NCI-H2029 (cell line): ENCODE measurements at places on chromosomes 1 and 21.

- no peak for DNase-seq
These were observed 522 bp downstream of the RC3H1 start for GRCh38 chr1:174021591-174022079.

GRCh38 chr21:31898933-31899630 lies 26.3 kb downstream of the HUNK start:
- no peak for DNase-seq

GRCh38 chr1:227131193-227131592 lies 187.1 kb downstream of the CDC42BPA start:
- DNase-seq, result no peak

DNA sequence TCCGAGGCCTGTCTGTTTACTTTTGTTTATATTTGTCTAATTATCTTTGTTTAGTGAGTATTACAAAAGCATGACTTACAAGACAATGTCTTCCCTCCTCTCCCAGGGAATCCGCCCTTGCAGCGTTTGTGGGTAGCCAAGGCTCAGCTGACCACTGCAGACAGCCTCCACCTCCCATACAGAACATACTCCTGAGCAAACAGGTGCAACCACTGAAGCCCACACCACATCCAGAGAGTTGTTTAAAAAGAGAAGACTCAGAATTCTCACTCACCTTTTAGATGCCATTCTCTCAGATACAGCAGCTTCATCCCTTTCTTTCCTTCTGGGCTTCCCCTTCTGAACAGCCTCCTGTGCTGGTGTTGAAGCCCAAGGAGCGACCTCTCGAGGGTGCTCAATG lies 103.5 kb upstream of the TMPRSS2 start:
- no peak for DNase-seq

GRCh38 chr1:50949286-50949982 lies 10.6 kb downstream of the FAF1 start:
- DNase-seq, result no peak

DNA sequence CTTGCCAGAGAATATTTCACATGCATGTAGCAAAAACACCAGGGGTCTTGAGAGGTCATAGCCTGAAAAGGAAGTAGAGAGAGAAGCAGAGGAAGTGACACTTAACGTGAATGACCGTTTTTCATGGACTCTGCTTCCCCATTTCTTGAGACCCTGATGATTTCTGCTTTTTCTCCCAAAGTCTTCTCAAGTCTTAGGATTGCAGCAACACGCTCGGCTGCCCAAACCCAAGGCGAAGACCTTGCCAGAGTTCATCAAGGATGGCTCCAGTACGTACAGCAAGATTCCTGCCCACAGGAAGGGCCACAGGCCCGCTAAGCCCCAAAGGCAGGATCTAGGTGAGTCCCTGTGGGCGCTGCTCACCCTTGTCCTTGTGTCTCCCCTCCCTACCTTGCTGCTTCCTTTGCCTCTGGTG lies 12.8 kb downstream of the THEMIS2 start:
- DNase-seq, result no peak

- peak; percentile 88 for DNase-seq
These were observed 1.9 kb downstream of the S1PR1 start for GRCh38 chr1:101238681-101239094.

DNA sequence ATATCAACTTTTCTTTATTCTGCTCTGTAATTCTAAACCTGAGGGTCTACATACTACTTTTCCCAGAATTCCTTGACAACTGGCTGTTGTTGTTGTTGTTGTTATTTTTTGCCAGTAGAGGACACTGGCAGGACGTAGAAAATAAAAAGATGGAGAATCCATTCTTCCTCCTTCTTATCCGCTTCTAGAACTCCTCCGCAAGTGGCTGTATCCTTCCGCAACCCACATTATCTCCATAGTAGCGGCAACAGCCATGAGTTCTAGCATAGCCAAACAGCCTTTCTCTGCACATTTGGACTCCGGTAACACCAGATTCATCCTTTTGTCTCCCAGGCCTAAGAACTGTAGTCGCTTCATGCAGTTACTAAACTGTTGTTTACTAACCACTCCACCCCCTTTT lies 91.1 kb upstream of the CACHD1 start:
- DNase-seq, result no peak

DNA sequence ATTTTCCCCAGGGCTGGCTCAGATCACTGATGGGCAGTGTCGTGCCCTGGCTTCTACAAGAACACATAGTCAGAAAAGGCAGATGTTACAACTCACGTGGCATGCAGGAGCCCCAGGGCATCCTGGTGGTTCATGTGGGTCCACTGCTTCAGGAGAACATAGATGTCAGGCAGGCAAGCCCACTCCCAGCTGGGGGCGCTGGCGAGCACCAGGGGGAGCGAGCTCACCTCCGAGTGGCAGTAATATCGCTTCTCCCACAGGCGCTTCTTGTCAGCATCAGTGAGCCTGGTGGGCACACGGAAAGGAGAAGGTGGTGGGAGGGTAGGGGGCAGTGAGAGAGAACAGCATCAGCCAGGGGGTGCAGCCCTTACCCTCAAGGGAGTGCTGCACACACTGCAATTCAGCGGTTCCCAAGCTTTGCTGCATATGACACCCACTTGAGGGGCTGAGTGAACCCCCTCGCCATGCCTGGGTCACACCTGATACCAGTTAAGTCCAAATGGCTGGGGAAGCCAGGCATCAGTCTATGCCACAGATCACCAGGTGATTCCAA lies 34.3 kb upstream of the PPP1R15B start:
- DNase-seq, result no peak

DNA sequence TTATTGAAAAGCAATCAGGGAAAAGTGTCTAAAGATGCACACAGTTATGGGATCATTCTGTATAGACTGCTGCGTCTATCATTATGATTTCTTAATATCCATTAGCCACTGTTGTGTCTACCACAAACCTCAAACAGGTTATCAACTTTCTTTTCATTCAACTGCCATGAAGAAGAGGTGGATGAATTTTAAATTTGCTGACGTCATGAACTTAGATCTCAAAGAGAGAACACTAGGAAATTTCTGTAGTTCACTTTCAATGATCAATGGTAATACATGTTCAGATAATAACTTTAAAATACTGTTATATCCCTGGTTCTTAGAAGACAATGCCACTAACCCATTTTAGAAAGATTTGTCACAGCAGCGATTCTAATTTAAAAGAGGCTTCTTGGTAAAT lies 6.7 kb downstream of the PLA2G4A start:
- no peak for DNase-seq

- DNase-seq, result no peak
These were observed 183.0 kb downstream of the CYYR1 start for GRCh38 chr21:26389971-26390641.

DNA sequence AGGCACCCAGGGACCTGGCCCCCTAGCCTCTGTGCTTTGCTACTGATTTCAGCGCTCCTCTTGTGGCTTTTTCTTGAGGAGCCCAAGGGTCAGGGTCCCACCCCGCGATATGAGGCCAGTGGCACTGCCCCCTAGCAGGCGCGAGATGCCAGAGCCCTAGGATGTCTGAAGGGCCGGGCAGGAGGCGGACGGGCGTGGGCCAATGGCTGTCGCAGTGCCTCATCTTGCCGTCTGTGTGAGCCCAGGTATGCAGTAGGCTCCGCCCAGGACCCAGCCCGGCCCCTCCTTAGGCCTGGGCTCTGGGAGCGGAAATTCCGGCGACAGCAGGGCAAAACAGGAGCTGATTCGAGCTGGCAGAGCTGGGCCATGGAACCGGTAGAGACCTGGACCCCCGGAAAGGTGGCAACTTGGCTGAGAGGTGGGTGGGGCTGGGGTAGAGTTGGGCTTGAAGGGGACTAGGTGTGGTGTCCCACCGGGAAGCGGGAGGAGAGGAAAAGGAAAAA lies at the start of gene CNKSR1:
CNKSR1 (plus strand) TSS at position 310 of the 503 bp plus-strand sequence; CDS start at position 367, 57 bp downstream.
- DNase-seq, result peak; percentile 78

DNA sequence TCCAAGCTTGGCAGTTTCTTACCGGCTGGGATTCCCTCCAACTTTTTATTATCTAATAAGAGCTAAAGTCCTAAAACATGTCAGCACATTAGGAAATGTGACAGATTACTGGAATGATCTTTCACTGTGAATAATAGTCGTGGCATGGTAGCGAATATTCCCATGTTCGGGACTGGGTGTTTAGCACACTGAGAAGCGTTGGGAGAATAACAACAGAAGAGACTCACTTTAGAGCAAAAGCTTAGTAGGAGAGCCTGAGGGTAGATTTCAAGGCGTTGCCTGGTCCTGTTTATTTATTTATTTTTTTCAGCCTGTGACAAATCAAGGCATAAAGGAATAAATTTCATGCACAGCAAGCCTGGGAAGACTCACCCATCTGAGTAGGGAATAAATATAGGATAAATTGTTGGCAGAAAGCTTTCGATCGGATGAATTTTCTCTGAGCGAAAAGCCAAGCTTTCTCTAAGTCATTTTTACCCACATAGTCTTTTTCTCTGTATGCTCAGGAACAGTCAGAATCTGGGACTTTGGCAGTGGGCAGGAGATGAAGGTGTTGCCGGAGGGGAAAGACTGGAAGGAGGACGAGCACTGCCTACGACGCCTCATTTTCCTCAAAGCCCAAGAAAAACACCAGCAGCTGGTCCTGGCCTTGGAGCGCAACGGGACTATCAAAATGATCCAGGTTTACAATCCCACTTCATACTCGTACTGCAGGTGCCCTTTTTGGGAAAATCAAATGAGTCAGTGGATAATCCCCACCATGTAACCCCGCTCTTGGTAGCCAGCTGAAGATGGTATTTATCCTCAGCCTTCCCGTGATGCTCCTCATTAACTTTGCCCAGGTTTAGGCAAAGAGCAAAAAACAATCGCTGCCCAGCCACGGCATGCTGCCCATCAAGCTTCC lies 97.2 kb downstream of the WDR64 start:
- DNase-seq, result no peak

- DNase-seq, result no peak
These were observed 53.6 kb downstream of the IRF2BP2 start for GRCh38 chr1:234556245-234556943.

DNA sequence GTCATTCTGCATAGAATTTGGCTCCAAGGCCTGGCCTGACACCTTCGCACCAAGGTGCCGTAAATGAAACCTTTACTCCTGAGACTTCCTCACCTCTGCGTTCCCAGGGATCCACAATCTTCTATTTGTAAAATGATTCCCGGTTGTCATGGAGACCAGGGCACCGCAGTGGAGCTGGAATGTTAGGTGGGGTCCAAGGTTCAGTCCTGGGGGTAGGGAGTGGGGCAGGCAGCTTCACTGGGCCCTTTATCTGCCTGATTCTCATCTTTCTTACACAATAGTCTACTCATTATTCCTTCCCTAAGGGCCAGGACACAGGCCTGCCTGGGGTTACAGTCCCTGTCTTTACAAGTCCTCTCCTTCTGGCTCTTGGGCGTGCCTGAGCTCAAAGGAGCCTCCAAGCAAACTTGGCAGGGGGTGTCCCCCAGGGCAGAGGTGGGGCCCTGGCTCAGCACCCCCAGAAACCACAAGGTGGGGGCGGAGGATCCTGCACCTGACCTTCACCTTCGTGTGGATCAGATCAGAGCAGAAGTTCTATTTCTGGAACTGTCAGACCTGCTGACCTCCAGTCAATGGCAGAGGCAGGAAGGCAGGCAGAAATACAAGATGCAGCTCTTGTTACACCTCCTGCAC lies 51.1 kb downstream of the RIPK4 start:
- DNase-seq, result no peak

DNA sequence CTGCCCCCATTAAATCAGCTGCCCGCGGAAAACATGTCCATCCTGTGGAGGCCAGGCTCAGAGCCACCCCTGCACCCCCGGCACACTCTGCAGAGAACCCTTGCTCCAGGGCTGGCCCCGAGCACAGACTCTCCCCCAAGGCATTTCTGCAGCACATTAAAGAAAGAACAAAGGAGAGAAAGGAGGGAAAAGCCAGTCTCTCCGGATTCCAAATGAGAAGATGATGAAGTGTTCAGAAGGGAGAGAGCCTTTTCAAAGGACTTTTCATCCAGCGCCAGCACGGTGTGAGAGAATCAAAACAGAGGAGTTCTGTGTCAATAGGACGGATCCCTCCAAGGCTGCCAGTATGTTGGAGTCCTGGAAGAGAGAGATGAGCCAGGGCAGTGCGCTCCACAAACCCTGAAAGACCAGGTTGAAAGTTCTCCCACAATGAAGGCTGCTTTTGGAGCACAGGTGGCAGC lies 498.3 kb downstream of the NPHP4 start:
- no peak for DNase-seq

- DNase-seq, result peak; percentile 15
These were observed 55.7 kb downstream of the GIPC2 start for GRCh38 chr1:78101514-78101913.

GRCh38 chr1:42817976-42818375 lies 779 bp upstream of the SVBP start:
- no peak for DNase-seq

- DNase-seq, result peak; percentile 63
These were observed 5.9 kb upstream of the SIPA1L2 start for GRCh38 chr1:232635778-232636356.

DNA sequence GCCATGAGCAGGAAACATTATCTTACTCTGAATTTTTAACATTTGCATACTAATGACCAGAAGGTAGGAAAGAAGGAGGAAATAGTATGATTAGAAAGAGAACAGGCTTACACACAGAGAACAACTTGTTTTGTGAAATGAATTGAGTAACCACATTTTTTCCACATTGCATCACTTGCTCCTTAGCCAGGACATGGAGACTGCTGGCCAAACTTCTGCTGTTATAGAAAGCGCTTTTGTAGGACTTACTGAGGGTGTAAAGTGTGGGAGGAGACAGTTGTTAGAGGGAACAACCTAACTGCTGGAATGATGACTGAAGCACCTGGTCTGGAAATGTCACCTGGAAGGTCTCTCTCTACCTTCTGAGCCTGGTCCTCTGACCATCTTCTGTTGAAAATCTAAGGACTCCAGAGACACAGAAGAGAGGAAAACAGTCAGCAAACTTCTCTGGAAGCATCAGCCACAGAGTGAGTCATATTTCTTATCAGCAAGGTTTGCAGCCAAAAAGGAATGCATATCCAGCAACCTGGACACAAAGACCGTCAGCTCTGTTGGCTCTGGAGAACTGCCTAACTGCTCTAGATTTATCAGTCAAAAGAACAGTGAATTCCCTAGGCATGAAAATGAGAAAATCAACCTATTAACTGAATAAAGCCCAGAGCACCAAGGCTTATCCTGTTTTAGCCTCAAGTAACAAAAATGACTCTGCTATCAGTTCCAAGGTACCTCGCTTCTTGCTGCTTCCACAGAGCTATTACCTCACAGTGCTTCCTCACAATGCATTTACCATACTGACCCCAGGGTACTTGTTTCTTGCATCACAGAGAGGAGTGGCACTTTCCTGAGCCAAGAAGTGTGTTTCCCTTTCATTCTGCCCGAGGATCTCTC lies 88.0 kb upstream of the SLFNL1 start:
- DNase-seq, result peak; percentile 80

DNA sequence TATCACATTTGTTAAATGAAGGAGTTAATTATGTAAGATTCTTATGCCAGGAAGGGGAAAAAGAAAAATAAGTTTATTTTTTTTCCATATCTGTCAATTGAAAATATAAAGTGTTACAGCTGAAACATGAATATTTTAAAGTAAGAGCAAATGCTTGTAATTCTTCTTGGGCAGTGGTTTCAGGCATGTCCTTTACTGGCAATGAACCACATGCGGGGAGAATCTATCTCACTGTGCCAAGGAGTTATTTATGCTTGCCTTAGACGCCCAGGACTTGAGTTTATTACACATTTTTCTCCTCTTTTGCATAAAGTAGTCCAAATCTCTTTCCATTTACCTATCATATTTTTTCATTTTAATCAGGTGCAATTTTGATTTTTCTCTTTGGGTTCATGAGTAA lies 207.8 kb upstream of the NRIP1 start:
- DNase-seq, result no peak

GRCh38 chr1:106366627-106367319 lies 689.7 kb upstream of the PRMT6 start:
- no peak for DNase-seq
